ENCODE measurements at places on chromosomes 4 and X.

- DNase-seq = no peak
Observed at GRCh38 chr4:140358281-140358680, 15.2 kb upstream of the SCOC start.

DNA sequence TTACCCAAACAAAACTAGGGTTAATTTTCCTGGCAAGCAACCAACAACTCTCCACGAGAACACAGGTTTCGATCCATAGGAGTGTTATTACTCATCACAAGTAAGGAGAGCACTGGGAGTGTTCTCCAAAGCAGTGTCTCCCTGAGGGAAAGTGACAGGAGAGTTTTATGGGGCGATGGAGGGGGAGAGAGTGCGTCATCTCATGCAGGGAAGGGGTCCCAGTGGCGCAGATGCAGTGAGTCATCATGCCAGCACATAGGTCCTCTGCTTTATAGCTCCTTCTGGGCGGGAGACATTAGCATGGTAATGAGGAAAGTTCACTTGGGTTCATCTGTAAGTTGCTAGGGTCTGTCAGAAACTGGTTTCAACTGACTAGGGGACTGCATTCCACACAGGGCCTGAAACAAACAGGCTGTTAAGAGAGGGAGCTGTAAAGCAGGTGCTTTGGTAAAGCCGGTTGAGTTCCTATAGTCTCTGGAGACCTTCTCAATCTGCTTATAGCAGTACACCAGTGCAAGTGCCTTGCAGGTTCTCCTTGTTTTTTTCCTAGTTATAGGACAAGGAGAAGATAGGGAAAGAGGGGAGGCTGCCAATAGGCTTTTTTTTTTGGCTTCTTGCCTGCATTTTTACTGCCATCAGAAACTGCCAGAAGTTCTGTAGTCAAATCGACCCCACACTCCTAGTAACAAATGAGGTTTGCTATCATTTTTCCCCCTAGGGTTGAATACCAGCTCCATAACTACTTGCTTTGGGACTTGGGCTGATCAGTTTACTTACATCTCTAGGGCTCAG is 12.8 kb upstream of the BOD1L1 start:
- no peak for DNase-seq

DNA sequence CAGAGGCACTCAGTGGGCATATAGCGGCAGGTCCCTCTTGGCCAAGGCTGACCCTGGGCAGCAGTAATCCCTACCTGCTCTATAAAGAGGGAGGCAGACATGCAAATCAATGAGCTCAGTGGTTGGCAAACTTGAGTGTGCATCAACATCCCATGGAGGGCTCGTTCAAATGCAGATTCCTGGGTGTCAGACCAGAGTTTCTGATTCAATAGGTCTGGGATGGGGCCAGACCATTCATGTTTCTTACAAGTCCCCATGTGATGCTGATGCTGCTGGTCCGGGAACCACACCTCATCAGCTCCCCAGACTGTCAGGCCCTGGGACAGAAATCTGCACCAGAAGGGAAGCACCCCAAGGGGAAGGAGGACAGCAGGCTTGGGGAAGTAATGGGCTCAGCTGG is 38.9 kb upstream of the HMGB3 start:
- DNase-seq = no peak

DNA sequence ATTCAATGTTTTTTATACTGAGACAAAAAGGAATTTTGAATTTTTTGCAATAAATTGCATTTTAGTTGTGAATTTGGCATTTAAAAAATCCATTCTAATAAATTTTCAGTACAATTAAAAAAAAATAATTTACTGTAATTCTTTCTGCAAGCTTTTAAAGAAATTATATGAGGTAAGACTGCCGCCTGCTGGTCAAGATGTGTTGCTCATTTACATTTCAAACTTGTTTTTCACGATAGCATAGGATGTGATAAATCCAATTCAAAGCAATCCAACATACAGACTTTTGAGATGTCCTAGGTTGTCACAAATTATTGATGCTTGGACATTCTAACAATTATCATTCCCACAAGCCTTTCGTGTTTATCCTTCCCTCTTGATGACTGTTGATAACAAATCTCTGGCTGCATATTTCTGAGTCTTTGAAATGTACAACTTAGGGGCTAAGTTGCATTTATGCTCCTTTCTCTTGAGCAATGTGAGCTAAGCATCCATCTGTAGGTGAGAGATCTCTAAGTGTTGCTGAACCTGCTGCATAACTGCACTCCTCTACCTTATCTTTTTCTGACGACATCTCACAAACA is 21.7 kb upstream of the MFAP3L start:
- DNase-seq = no peak

GRCh38 chrX:20354505-20354904 is 87.8 kb upstream of the RPS6KA3 start:
- DNase-seq = no peak

- no peak for DNase-seq
Observed at GRCh38 chr4:158018221-158018830, 154.5 kb downstream of the GASK1B start.

GRCh38 chr4:13174001-13174400 is 310.1 kb downstream of the RAB28 start:
- DNase-seq = no peak

- no peak for DNase-seq
Observed at GRCh38 chrX:107467271-107467670, 17.8 kb downstream of the FRMPD3 start.

- DNase-seq = no peak
Observed at GRCh38 chr4:153591441-153591840, 92.6 kb upstream of the TLR2 start.

- no peak for DNase-seq
Observed at GRCh38 chr4:12723849-12724447, 760.2 kb downstream of the RAB28 start.

DNA sequence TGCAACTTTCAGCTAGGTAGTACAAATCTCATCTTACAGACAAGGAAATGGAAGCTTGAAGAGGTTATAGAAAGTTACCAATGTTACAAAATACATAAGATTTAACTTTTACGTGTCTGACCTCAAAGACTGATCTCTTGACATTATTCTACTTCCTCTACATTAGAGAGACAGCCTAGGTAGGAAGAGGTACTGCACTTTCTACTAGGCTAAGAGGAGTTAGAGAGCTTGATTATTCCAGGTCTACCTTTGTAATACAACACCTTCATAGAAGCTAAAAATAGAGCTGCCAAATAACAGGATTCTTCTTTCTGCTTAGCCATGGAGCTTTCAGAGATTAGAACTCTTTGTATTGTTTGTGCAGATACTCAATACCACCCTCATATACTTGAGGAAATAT is 147.6 kb upstream of the NPY2R start:
- DNase-seq = no peak

DNA sequence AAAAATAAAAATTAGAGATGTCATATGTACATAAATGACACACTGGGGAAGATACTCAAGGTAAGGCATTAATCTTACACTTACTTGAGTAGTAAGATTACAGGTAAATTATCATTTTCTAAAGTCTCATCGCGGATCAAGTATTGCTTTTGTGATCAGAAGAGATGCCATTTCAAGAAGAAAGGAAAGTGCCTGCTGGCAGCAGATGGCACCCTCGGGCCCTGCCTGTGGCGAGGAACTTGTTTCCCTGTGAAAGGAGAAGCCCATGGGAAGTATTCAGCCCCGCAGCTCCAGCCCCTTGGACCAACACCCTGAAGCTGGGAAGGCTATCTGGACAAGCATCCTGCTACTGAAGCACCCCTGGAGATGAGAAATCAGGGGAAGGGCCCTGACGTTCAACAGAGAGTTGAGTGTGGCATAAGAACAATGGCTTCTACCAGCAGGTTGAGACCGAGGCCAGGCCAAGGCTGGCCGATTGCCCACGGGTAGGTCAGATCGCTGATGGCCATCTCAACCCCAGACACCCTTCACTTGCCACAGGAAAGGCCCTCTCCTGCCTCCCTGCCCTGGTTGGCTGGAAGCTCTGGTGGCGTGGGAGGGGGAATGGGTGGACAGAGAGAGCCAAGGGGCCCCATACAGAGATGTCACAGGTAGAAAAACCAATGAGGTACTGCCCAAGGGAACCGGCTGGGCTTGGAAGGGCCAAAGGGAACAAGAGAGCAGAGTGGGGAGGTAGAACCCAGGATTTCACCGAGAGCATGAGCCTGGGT is 18.8 kb upstream of the MXD4 start:
- DNase-seq = no peak

- no peak for DNase-seq
Observed at GRCh38 chr4:16745009-16745635, 153.3 kb downstream of the LDB2 start.

DNA sequence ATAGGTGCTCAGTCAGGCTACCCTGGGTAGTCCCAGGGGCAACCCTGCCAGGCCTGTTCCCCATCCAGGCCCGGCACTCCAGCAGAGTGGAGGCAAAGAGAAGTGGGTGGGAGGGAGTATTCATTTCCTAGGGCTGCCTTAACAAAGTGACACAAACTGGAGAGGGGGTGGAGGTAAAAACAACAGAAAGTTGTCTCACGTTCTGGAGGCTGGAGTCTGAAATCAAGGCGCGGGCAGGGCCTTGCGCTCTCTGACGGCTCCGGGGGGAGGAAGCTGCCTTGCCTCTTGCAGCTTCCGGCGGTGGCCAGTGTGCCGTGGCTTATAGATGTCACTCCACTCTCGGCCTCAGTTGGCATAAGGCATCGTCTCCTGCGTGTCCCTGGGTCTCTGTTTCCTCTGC is 90.8 kb downstream of the DCTD start:
- DNase-seq = no peak

DNA sequence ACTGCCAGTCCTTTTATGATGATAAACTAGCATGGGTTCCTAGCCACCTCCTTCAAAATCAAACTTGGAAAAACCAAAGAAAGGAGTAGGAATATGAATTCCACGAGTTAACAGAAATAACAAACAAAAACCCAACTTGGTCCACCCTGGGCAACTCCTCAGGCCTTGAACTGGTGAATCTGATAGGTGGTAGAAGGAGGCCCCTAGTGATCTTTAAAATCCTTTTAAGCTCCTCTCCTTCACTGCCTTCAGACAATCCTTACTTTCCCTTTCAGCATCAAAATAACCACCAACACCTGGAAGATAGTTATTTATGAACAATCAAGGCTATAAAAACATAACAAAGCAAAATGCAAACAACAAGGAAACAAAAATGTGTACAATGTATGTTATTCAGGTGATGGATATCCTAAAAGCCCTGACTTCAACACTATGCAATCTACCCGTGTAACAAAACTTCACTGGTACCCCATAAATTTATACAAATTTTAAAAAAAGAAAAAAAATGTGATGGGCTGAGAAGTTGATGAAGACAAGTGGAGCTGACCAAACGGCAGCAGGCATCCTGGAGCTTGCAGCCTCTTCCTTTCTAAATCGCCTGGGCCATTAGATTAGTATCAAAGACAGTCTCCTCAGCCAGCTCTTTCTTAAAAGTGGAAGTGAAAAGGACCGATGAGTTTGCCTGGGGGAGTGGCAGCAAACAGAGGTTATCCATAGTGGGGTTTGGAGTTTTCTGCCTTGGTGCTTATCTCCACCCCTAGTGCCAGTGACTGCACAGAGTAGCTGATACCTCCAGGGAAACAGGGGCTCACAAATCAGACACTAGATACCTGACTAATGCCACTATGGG is 179.6 kb downstream of the TMA16 start:
- no peak for DNase-seq

DNA sequence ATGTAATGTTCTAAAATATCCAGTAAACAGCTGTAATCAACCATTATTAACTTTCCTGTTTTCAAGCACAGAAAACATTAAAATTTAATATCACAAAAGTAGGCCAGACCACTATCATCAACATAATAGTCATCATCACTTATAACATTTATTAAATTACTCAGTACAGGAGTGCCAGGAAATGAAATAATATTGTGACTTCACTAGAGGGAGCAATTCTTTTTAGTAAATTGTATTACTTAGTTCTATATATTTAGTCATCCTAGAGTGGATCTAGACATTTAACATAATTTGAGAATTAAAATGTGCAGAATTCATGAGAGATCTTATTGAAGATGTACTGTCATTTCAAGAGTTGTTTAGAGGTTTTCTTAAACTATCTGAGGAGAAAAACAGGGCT is 33.6 kb downstream of the PITX2 start:
- no peak for DNase-seq

DNA sequence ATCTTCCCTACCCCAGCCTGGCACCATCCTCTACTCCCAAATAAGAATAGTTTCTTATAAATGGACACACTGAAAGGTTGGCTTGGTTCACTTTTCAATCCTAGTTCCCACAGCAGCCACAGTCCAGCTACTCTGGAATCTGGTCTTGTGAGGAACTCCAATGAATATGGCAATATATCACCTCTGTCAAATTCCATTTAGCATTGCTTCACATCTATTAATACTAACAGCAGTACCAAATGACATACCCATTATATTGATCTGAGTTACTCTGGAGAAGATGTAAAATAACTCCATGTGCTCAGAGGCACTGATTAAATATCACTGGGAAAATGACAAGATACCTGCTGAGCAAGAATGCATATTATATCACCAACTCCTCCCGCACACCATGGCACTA is 8.6 kb downstream of the OPHN1 start:
- no peak for DNase-seq

DNA sequence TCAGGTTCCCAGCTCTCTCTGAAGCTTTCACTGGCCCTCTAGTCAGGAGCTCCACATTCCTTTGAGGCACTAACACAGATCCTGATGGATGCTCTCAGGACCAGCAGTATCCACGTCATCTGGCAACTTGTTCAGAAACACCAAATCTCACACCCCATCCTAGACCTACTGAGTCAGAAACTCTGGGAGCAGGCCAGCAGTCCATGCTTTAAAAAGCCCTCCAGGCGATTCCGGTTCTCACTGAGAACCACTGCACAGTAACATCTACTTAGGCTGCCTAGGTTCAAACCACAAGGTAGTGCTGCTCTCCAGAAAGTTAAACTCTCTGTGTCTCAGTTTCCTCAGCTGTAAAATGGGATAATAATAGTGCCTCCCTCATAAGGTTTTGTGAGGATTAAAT is 55.3 kb downstream of the CCDC158 start:
- no peak for DNase-seq

DNA sequence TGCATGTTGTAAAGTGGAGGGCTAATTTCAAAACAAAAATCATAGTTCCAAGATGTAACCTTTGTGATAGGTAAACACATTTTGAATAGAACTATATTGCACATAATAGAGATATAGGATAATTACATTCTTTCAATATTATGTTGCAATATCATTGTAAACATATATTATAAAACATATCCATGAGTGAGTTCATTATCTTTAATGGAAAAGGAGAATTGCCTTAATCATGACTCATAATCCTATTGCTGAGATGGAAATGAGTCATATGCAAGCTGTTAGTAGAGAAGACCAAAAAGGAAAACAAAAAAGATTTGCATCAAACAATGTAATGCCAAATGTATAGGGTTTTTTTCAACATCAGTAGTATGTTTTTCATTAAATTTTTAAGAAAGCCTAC is 73.7 kb upstream of the WDR44 start:
- DNase-seq = no peak

DNA sequence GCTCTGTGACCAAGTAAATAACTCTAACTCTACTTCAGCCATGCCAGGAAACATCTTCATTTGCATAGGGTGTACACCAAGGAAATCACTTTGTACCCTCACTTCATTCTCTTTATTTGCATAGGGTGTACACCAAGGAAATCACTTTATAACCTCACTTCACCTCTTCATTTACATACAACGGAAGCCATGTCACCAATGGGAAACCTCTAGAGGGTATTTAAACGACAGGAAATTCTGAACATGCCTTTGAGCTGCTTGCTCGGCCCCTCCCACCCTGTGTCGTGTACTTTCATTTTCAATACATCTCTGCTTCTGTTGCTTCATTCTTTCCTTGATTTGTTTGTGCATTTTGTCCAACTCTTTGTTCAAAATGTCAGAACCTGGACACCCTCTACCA is 848.1 kb upstream of the FRG1 start:
- DNase-seq = no peak

GRCh38 chr4:108191269-108191914 is 22.7 kb upstream of the LEF1 start:
- DNase-seq = no peak

GRCh38 chrX:101337776-101338271 is 10.7 kb downstream of the TIMM8A start:
- DNase-seq = no peak
